ENCODE measurements at places on chromosomes 11 and 22.

- no peak for DNase-seq
These were observed 47.8 kb downstream of the CD6 start for GRCh38 chr11:61019037-61019831.

DNA sequence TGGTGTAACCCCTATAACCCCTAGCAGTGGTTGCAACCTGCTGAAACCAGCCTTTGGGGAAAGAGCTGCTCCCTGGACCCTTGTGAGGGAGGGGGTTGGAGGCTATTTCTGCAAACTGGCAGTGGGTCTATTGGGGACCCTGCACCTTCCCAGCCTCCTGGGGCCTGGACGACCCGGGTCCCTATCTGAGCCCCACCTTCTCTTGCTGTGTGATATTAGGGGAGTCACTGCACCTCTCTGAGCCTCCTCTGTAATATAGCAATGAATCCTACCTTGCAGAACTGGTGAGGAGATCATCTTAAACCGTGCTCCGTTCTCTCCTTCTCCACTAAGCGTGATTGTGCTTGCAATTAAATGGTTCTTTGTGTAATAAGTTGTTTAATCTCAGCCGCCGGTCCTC, 24.0 kb upstream of the MPPED1 start:
- no peak for DNase-seq

- no peak for DNase-seq
These were observed 20.5 kb upstream of the CELSR1 start for GRCh38 chr22:46557736-46558480.

GRCh38 chr22:40051322-40051721, 56.6 kb downstream of the FAM83F start:
- DNase-seq, result no peak

DNA sequence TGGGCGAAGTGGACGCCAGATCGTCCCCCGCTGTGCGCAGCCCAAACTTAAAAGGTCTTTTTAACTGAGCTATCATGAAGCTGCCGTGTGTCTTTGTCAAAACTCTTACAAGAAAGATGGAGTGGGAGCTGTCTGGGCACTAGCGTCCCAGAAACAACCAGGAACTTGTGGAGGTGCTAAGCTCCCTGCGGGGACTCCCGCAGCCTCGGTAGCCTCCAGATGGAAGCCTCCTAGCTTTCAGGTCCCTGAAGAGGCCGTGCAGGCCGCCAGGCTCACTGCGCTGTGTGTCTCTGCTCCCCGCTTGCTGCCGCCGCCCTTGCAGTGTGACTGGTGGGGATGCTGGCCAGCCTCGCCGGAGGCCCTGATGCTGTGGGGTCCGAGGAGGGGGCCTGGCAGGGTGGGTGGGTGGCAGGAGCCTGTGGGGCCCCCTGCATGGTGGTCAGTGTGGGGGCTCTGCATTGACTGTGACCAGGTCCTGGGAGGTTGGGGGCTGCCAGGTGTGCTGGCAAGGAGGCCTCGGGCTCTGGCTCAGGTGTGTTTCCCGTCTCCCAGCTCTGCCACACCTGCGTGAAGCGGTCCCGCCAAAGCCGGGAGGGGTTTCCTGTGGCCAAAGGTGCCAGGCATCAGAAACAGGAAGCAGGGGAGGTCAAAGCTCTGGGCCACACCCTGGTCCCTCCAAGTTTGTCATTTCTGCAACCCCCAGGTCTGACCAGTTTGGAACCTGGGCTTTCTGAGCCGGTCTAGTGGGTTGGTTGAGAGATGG, 1.2 kb downstream of the TRABD start:
- DNase-seq, result no peak

DNA sequence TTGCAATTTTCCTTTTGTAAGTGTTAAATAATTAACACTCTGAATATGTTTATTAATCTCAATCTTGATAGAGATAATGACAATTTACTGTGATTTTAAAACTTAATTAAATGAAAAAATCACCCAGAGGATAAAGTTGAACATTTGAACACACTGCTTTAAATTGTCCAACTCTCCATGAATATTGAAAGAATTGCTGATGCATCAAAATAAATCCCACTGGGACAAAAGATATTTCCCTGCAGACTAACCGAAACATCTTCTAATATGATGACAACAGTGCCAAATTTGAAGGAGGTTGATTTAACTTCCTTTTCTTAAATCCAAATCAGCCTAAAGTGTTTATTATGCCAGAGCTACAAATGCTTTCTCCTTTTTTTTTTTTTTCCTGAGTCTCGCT, 47.6 kb downstream of the F2 start:
- DNase-seq, result no peak

DNA sequence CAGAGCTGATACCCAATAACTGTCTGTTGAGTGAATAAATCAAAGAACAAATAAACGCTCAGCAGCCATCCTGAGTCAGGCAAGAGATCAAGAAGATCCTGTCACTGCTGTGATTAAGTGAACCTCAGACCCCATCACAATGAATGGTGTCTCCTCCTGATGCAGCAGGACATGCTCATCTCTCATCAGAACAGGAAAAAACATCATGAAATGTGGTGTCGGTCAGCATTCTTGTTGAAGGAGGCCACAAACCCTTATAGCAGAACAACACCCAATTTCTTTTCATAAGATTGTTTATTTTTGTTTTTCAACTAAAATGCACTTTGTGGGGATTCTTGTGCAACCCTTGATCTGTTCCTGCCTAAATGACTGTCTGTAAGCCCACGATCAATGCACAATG, 60.3 kb downstream of the SYTL2 start:
- DNase-seq, result no peak

DNA sequence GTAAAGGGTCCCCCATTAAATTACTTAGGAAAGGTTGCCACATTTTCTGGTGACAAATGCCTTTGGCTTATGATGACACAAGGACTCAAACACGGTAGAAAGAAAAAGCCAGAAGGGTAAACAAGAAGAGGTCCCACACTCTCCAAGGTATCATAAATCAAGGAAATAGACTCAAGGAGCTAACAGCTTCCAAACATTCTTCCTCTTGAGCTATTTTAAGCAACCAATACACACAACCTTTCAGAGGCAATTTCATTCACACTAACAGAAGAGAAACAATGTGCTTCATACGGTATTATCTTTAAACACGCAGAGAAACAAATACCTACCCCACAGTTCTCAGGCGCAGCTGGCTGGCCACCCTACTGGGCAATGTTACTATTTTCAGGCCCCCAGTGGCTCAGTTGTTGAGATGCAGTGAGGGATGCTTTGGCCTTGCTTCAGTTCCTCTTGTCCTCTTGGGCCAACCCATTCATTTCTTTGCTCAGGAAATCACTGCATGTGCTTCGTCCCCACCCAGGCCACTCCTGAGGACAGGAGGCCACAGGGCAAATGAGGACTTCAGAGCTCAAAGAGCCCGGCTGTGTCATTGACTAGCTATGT, 15.8 kb downstream of the ABTB2 start:
- DNase-seq, result no peak

DNA sequence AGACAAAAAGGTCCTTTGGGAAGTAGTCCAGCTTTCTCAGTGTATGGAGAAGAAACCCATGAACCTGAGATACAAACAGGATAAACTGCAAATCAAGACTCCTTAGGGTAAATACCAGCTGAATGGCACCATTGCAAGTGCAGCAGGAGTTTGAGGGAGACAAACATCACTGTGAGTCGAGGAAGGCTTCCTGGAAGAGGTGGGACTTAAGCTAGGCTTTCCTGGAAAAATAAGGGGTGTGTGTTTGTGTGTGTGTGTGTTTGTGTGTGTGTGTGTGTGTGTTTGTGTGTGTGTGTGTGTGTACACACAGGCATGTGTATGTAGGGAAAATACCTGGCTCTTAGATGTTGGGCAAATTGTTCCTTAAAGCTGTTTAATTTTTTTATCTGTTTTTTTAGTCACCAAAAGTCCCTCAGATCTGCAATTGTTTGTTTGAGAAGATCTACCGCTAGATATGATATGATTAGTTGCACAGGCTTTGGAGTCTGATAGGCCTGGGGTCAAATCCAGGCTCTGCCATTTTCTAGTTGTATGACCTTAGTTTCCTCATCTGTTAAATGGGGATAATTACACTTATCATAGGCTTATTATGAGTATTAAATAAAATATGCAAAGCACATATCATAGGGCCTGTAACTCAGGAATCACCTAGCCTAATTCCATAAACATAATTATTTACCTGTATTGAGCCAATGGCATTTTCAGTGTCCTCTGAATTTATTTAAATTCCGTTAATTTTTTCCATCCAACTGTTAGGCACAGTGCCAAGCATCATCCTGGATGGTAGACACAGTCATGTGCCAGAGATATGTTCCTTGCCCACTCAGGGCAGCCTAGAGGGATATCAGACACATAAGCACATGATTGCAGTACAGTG, 85.6 kb upstream of the EED start:
- peak; percentile 49 for DNase-seq
